Aortic smooth muscle cell (primary cell): ENCODE measurements at places on chromosomes 3 and 15. TPM values are rescaled to one million over a fixed set of nuclear protein-coding genes. Genes with fewer than 3 reads are reported as not detected.

The OXTR gene
- 0.37 and 0.79 TPM in 2 replicates for total RNA-seq

The AQP9 gene
- total RNA-seq: not detected in 2 replicates

The TPRG1 gene
- 0.31 and 0.40 TPM in 2 replicates for total RNA-seq

The OR5K3 gene
- not detected in 2 replicates for total RNA-seq

The PPM1L gene
- 7.1 and 10.7 TPM in 2 replicates for total RNA-seq

The SNTN gene
- total RNA-seq: not detected in 2 replicates

The LNP1 gene
- 5.0 and 7.3 TPM in 2 replicates for total RNA-seq

The PEX5L gene
- total RNA-seq: 0.26 TPM in 1 of 2 replicates, not detected in the other

The CCDC54 gene
- not detected in 2 replicates for total RNA-seq

The GREM1 gene
- under 0.01 TPM in 2 replicates for total RNA-seq

The SLC41A3 gene
- total RNA-seq: 54.2 and 69.2 TPM in 2 replicates

The TBL1XR1 gene
- 210 and 359 TPM in 2 replicates for total RNA-seq

The EFHB gene
- 0.13 and 0.68 TPM in 2 replicates for total RNA-seq

The FMN1 gene
- total RNA-seq: 0.12 and 0.13 TPM in 2 replicates

The ROPN1 gene
- total RNA-seq: not detected in 2 replicates

The COL8A1 gene
- total RNA-seq: 7.2 and 34.6 TPM in 2 replicates

The DYNC1LI1 gene
- 36.7 and 39.7 TPM in 2 replicates for total RNA-seq

The RLBP1 gene
- total RNA-seq: not detected in 2 replicates

The INKA1 gene
- total RNA-seq: 8.7 and 20.5 TPM in 2 replicates

The EDEM1 gene
- total RNA-seq: 20.6 and 22.2 TPM in 2 replicates

The SNAP23 gene
- total RNA-seq: 104 and 121 TPM in 2 replicates

The LIPC gene
- total RNA-seq: 1.1 and 1.5 TPM in 2 replicates

The SLC15A2 gene
- total RNA-seq: 0.25 and 0.40 TPM in 2 replicates

The ZNF774 gene
- total RNA-seq: 1.8 and 2.8 TPM in 2 replicates

The GPR62 gene
- total RNA-seq: under 0.01 TPM in 1 of 2 replicates, not detected in the other
